ENCODE measurements at places on chromosomes 3 and 15. TPM values are rescaled to one million over a fixed set of nuclear protein-coding genes. Genes with fewer than 3 reads are reported as not detected.

BHLHE40 gene
- 24.2 TPM for polyA plus RNA-seq

NAALADL2 gene
- polyA plus RNA-seq: 5.9 TPM

HIGD2B gene
- not detected for polyA plus RNA-seq

TRIM42 gene
- not detected for polyA plus RNA-seq

ITIH4 gene
- polyA plus RNA-seq: 32.4 TPM

BDH1 gene
- polyA plus RNA-seq: 4.1 TPM

KLHL40 gene
- polyA plus RNA-seq: 162 TPM

GOLGA8H gene
- 0.81 TPM for polyA plus RNA-seq

SEMA4B gene
- 7.4 TPM for polyA plus RNA-seq

TJP1 gene
- polyA plus RNA-seq: 41.5 TPM

XCR1 gene
- 0.27 TPM for polyA plus RNA-seq

TNK2 gene
- 139 TPM for polyA plus RNA-seq

HRH1 gene
- polyA plus RNA-seq: 3.0 TPM

GCHFR gene
- 5.6 TPM for polyA plus RNA-seq

ZMYND10 gene
- polyA plus RNA-seq: 1.1 TPM

FES gene
- polyA plus RNA-seq: 12.6 TPM

MORF4L1 gene
- polyA plus RNA-seq: 513 TPM

PIERCE2 gene
- 1.1 TPM for polyA plus RNA-seq

KCNAB1 gene
- polyA plus RNA-seq: 4.3 TPM

CFAP44 gene
- 8.3 TPM for polyA plus RNA-seq

CHAC1 gene
- polyA plus RNA-seq: 9.5 TPM

TMEM40 gene
- polyA plus RNA-seq: 30.9 TPM

SLC28A1 gene
- polyA plus RNA-seq: 0.39 TPM

SNURF gene
- 31.7 TPM for polyA plus RNA-seq

LARP6 gene
- 11.4 TPM for polyA plus RNA-seq

PODXL2 gene
- 5.0 TPM for polyA plus RNA-seq

ZNF80 gene
- not detected for polyA plus RNA-seq

TTLL13 gene
- polyA plus RNA-seq: 0.20 TPM

CHL1 gene
- 2.2 TPM for polyA plus RNA-seq

INTS14 gene
- polyA plus RNA-seq: 21.4 TPM

FBXO40 gene
- polyA plus RNA-seq: 3.4 TPM

DAPK2 gene
- polyA plus RNA-seq: 4.4 TPM

PDZRN3 gene
- polyA plus RNA-seq: 69.6 TPM

GALK2 gene
- 14.8 TPM for polyA plus RNA-seq

CPA3 gene
- 1.3 TPM for polyA plus RNA-seq

SLC2A2 gene
- not detected for polyA plus RNA-seq

IQSEC1 gene
- 40.0 TPM for polyA plus RNA-seq

EEFSEC gene
- polyA plus RNA-seq: 17.1 TPM

KBTBD13 gene
- 2.0 TPM for polyA plus RNA-seq

SEMA5B gene
- polyA plus RNA-seq: 22.3 TPM

FBXL22 gene
- 33.6 TPM for polyA plus RNA-seq

ST3GAL6 gene
- 6.1 TPM for polyA plus RNA-seq

CAMKV gene
- 0.13 TPM for polyA plus RNA-seq

EAF2 gene
- 8.1 TPM for polyA plus RNA-seq
